ENCODE measurements at places on chromosomes 4 and X.

DNA sequence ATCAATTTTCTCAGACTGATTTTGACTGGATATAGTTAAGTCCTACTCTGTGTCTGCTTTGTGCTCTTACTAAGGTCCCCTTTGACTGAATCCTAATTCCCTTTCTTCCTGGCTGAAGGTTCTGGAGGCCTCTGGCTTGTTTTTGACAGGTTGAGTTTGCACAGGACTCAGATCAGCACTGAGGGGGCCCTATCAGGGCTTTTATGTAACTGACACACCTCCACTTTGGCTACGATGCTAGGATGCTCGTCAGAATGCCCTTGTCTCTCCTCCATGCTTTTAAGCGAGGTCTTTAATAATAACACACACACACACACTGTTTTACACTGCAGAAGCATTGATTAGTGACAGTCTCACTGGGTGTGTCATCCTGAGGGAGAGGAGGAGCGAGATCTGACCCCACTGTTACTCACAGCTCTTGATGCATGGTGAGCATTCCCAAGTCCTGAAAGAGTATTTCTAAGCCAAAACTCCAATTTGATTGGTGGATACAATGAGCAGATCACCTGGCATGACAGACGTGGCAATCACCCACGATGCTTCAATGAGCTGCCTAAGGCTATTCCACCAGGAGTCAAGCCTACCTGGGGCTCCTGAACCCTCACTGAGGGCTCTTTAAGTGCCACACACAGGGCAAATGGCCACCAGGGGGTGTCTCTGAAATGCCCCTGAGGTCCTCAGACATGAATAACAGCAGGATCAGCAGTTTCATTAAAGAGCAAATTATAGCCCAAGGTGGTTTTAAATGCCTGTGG, 130.4 kb upstream of the CPEB2 start:
- DNase-seq, result no peak

- DNase-seq, result no peak
These were observed 68.7 kb upstream of the TAB3 start for GRCh38 chrX:30957753-30958152.

GRCh38 chrX:11765449-11765848, 7.4 kb downstream of the MSL3 start:
- DNase-seq, result no peak

- DNase-seq, result no peak
These were observed 200.9 kb upstream of the MID1 start for GRCh38 chrX:10821293-10821692.

GRCh38 chr4:7169134-7169533, 23.2 kb upstream of the SORCS2 start:
- DNase-seq, result no peak

- no peak for DNase-seq
These were observed 217.5 kb upstream of the GYPA start for GRCh38 chr4:144357975-144358374.
